ENCODE measurements at places on chromosomes 1 and 21.

DNA sequence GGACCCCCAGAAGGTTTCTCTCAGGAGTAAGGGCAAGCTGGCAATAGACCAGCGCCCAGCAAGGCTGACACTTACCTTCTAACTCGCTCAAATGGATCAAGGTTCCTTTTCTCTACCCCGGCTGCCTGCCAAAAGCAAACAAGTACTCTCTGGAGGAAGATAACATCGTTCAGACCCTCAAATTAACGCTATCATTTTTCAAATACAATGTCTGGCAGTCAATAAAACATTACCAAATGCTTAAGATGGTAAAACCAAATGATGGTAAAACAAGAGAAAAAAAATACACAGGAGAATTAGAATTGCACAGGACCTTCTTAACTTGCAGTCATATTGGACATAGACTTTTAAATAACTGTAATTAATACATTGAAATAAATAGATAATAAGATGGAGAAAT is 148.1 kb downstream of the SPATA46 start:
- DNase-seq, result no peak

- DNase-seq, result no peak
Measured at GRCh38 chr1:25067518-25068251, 137.6 kb upstream of the RUNX3 start.

GRCh38 chr1:94299627-94300553 is 62.5 kb upstream of the ARHGAP29 start:
- no peak for DNase-seq

- no peak for DNase-seq
Measured at GRCh38 chr1:233224311-233224710, 71.2 kb downstream of the PCNX2 start.

DNA sequence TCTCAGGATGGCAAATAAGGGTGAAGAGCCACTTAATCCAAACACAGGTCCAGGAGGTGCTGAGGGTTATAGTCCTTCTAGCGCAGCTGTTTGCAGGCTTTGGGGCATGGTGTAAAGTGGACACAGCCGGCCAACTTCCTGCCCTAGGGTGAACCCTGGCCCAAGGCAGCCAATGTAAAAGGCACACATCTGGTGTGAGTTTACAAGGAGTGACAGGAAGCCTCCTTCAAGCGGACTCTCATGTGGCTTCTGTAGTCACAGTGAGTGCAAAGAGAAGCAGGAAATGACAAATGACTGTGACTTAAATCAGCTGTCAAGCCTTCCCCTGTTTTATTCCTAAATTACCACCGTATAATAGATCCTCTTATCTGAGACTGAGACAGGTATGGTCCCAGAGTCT is 213.0 kb downstream of the CRB1 start:
- peak; percentile 14 for DNase-seq
